ENCODE measurements at places on chromosomes 7 and 10. TPM values are rescaled to one million over a fixed set of nuclear protein-coding genes. Genes with fewer than 3 reads are reported as not detected.

CRHR2 gene
- not detected for total RNA-seq

BMI1 gene
- 87.6 TPM for total RNA-seq

FOXI2 gene
- 0.37 TPM for total RNA-seq

SEPHS1 gene
- 34.7 TPM for total RNA-seq

CDK6 gene
- 25.2 TPM for total RNA-seq

FIS1 gene
- 207 TPM for total RNA-seq

PGAM2 gene
- 0.77 TPM for total RNA-seq

CCDC3 gene
- total RNA-seq: 24.7 TPM

SHTN1 gene
- 13.9 TPM for total RNA-seq

NPY gene
- total RNA-seq: not detected

TUBB8 gene
- not detected for total RNA-seq
